Stimulated activated CD8-positive, alpha-beta memory T cell treated with anti-CD3 and anti-CD28 coated beads, Interleukin-2, amount 100 ng/mL, for 1 hour (primary cell): ENCODE measurements at places on chromosomes 3 and 15.

DNA sequence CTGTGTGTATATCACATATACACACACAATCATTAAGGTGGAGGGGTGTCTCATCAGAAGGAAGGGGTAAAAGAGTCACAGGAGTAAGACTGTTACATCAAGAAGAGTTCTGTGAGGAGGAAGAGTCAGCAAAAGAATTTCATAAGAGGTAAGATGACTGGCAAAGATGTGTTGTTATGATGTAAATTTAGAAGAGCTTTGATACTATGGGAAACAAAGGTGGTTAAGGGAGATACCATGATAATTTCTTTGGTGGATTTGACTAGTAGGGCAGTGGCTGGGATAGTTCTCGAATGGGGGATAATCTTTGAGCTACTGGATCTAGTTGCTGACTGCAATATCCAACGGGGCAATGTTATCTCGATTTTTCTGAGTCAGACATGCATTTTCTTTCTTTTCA lies 61.6 kb downstream of the STAG1 start:
- DNase-seq = no peak

- DNase-seq = no peak
These were observed 51.4 kb downstream of the FAM43A start for GRCh38 chr3:194736896-194737600.

DNA sequence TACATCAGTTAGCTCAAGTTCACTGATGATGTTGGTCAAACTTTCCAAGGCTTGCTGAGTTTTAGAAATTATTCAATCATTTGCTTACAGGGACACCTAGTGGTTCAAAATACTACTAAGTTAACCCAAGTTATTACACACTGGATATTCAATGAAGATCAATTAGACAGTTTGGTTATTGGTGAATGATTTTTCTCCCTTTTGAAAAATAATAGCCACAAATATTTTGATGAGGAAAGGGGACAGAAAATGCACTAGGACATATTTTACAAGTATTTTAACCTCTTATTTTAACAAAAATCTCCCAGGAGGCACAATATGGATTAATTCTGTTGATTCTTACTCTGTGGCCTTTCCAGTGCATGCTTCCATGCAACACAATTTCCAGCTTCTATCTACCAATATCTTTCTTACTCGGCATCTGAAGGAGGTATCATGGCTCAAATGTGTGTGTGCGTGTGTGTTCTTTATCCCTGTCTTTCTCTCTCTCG lies 20.1 kb upstream of the GOLGA6L2 start:
- no peak for DNase-seq

GRCh38 chr3:105323274-105323599 lies 43.5 kb upstream of the ALCAM start:
- no peak for DNase-seq

GRCh38 chr3:99410789-99411311 lies 227.5 kb upstream of the COL8A1 start:
- DNase-seq = no peak

GRCh38 chr15:88636050-88636449 lies 2.8 kb upstream of the ISG20 start:
- DNase-seq = peak; percentile 45

DNA sequence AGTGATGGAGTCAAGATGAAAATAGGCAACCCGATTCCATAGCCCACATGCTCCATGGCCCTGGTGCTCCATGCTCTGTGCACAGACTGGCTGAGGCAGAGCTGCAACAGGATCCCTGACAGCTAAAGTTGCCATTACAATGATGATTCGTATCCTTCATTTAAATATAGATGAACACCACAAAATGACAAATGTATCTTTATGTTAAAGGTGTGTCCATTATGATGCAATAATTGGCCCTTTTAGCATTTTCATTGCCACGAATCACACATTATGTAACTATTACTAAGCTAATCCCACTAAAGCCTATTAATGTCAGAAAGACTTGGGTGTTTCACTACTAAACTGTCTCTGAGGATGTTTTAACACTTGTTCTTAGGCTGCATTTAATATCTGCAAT lies 270.2 kb upstream of the THBS1 start:
- no peak for DNase-seq

DNA sequence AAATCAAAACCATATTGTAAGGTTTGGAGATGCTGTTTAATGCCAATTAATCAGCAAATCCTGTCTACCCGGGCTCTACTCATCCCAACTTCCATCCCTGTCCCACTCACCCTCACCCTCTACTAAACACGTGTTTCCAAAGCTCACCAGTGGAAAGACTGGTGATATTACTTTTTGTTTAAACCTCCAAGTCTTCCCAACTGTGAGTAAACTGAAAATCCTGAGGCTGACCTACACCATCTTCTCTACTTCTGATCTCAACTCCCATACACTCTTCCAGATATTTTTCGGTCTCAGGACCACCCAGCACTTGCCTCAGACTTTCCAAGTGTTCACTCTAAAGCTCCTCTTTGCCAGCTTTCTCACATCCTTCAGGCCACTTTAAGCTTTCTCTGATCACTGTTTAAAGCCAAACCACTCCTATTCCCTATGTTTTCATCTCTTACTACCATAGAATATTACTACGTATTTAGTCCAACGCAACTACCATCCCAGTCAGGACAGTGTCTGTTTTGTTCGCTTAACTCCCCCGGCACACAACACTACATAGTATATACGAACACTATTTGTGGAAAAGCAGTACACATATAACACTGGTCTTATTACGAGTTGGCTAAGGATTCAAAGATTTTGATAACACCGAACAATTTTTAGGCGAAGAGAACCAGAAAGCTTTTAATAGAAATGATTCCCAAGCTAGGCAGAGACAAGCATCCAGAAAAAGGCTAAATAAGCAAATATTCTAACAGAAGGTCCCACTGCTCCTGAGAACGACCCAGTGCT lies 684 bp downstream of the RPL4 start:
- DNase-seq = no peak

GRCh38 chr3:172300187-172300586 lies 148.1 kb downstream of the GHSR start:
- no peak for DNase-seq

DNA sequence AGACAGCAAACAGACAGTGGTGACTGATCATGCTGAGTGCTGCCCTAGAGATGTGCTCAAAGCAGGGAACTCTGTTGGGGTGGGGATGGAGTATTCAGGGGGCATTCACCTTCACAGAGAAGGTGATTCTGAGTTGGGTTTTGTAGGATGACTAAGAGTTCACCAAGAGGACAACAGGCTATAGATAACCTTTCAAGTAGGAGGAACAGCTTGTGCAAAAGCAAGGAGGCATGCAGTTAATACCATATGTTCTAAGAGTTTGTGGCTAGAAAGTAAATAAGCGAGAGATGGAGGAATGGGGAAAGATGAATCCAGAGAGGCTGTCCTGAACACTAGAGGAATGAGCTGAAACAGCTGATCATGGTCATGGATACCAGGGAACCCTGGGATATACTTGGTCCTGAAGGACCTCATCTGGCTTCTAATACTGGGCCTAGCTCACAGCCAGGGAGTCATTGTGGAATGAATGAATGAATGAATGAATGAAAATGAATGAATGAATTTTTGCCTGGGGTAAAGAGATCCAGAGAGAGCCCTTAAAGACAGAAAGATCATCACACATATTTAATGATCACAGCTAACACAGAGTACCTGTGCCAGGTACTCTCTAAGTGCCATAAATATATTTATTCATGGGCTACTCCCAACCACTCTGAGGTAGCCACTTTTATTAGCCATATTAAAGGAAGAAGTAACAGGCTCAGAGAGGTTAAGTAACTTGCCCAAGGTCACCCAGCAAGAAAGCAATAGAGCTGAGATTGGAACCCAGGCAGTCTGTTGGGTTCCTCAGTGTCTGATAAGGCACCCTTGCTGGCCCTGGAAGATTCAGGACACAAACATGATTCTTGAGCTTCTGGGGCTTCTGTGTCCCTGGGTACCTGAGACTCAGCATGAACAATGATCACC lies 22.0 kb downstream of the SMAD6 start:
- no peak for DNase-seq

- DNase-seq = no peak
These were observed 123.2 kb downstream of the RAP2B start for GRCh38 chr3:153285194-153285641.

DNA sequence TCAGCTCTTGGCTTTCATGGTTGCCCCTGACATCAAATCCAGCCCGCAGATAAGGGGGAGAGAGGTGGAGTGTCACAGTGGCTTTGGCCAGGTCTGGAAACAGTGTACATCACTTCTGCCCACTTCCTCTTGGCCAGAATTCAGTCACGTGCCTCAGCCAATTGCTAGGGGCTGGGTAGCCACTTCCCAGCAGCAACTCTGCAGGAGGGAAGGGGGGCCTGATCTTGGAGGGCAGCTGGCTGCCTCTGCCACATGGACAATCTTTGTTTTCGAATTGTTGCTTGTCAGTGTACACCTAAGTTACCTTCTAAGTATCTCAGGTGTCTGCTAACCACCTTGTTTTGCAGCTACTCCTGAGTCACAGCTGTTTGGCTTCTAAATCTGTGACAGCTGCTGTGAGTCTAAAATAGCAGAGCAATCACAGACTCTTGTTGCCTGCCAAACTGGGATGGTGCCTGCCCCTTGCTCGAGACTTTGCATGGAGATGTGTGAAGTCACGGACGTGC lies 41.0 kb upstream of the LIMD1 start:
- no peak for DNase-seq

GRCh38 chr3:171995486-171995885 lies 43.9 kb upstream of the FNDC3B start:
- DNase-seq = no peak
